ENCODE measurements at places on chromosomes 5 and 9.
A peak's percentile ranks its signal among the peaks of the same experiment; 100 is the strongest.

DNA sequence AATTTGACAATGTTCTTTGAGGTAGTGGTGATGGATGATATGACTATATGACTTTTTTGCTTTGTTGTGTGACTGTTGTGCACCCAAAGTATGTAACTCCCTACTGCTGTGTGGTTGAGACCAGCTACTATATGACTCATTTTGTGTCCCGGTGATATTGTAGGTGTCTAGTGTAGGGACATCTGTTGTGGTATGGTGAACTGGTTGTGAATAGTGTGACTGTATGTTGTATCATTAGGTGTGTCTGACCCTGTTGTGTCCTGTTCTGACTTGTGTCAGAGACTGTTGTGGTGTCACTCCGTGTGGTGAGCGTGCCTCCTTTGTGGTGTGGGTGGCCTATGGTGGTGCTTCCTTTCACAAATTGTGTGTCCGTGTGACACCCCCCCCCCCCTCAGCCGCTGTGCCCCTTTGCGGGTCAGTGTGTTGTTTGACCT, 11.2 kb upstream of the CXXC5 start:
- no peak for ATAC-seq

DNA sequence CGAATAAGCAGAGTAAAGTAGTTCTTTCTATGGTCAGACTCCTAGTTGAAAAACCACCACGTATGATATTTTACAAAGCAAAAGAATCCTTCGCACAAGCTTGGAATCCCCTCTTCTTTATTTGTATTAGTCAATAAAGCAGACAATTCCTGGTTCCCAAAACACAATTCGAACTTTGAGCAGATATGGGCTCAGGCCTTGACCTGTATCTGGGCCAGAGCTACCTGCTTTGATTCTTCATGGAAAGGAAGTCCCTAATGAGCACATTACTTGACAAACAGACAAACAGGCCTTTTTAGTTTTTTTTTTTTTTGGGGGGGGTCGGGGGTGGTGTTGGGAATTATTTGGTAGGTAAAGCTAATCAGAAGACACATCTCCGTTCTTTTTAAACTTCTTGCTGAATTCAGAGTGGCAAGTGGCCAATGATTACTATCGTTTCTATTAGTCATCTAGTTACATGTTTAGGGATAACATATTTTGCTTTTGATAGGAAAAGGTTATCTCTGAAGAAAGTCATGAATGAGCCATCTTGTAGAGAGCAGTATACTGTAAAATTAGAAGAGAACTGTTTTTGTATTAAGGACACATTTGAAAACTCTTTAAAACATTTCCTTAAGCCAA, 116.6 kb upstream of the HMHB1 start:
- ATAC-seq: no peak

- no peak for ATAC-seq
Observed at GRCh38 chr5:147880487-147880886, 2.0 kb downstream of the SCGB3A2 start.

DNA sequence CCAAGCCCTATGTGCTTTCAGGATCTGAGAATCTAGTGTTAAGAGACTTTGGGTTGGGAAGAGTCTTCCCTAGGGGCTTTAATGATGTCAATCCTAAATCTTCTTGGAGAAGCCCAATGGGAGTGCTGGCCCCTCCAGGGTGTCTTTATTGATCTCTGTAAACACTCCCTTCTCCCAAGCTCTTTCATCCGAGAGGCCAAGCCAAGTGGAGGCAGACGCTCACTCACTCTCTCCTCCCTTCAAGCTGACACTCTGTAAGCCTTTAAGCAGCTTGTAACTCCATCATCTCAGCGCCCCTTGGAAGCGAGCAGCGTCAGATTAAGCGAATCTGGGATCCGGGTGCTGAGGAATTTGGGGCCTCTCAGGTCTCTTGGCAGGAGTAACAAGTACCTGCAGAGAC, 37.7 kb downstream of the SPARC start:
- no peak for ATAC-seq

DNA sequence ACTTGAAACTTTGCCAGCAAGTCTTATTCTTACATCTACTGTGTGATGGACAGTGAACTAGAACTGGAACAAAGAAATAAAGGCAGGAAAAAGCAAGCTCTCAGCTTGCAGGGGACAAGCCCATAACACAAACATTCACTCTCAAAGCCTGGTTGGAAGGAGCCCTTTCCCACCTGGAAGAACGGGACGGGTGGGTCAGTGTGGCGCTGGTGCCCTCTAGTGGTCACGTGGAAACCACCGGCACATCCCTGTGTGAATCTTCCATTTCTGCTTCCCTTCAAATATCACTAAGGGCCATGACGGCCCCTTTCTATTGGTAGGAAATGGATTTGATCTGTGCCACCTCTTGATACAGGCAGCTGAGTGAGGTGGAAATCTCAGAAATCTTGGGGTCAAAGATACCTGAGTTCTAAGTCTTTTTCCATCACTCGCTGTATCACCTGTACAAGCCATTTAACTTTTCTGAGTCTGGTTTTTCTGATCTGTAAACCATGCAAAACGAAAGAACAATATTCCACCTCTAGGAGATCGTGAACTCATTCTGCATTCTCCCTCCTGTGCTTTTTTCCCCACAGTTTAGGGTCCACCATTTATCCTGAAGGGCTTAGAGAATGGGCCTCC, 211.6 kb downstream of the MSX2 start:
- ATAC-seq: no peak

- no peak for ATAC-seq
Observed at GRCh38 chr9:3049636-3050035, 205.7 kb upstream of the PUM3 start.

DNA sequence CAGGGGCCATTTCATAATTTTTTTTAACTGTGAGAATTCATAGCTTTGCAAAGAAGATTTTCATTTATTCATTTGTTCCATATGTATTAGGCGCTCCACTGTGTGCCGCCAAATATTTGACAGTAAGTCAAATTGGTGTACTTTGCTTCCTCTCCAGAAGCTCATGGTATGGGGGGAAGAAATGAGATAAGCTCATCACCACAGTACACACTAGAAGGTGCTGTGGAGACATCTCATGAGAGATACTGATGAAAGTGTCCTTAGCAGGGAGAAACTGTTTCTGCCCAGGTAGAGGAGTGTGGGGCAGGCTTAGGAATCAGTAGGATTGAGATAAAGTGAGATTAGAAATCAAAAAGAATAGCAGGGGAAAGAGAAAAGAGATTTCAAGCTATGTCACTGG, 136.2 kb downstream of the CDH6 start:
- no peak for ATAC-seq

DNA sequence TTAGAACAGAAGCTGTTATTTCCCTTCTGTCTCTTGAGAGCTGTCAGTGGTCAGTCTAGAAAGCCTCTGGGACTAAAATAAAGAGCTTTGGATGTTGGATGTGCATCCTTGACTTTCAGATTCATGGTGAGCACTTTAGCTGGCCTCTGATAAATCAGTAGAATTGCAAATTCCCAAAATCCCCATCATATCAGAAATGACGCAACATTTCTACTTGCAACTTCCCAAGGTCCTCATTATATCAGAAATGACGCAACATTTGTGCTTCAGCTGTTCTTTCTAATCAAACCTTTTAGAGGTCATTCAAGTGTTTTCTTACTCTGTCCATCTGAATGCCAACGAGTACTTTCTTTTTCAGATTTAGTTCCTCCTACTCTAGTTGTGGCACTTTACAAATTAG, 167.3 kb upstream of the MOCS2 start:
- peak; percentile 55 for ATAC-seq

DNA sequence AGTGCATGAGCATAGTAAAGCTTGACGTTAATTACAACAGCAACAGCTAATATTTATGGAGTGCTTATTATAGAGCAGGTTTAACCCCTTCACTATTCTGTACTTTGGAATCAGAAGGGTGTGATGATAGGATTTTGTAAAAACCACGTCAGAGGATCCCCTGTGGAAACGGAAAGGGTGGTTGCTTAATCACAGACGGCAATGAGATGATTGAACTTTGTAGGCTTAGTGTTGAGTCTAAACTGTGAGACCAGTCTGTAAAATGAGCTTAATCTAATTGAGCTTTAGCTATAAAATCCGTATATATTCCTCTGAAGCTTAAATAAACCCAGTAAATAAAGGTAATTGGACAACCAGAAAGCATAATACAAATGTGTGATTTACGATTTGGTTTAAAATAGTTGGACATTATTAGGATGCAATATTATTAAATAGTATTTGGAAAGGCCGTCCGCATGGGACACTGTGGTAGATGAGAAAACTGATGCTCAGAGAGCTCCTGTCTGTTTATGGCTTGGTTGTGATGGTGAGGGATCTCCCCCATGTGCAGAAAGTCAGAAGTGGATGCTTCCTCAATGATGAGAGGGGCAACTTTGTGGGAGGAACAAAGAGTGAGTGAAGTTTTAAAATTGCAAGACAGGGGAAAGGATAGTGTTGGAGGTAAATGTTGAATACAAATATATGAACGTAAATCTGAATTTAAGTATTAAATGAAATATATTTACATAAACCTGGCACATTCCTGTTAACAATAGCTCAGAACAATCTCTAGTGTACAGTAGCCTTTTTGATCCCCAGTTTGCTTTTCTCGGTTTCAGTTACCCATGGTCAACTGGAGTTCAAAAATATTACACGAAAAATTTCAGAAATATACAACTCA, 23.4 kb upstream of the SCGB3A2 start:
- ATAC-seq: no peak

- no peak for ATAC-seq
Observed at GRCh38 chr9:132546148-132547051, 36.0 kb upstream of the BARHL1 start.

- ATAC-seq: no peak
Observed at GRCh38 chr5:159210210-159210661, 883 bp upstream of the RNF145 start.

DNA sequence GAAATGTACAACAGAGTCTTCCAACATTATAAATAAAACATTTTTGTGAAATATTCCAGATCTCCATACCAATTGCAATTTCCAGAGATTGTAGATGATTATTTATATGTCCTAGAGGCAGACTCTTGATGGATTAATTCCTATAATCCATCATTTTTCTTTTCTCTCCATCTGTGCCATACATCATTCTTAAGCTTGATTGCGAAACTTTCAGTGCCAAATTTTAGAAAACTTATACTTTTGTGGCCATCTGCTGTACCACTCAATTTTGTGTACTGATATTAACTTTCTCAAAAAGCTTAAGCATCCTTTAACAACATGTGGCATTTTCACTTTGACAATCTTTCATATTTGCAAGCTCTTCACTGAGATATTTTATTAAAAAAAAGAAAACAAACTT, 446.9 kb downstream of the SEMA5A start:
- no peak for ATAC-seq

DNA sequence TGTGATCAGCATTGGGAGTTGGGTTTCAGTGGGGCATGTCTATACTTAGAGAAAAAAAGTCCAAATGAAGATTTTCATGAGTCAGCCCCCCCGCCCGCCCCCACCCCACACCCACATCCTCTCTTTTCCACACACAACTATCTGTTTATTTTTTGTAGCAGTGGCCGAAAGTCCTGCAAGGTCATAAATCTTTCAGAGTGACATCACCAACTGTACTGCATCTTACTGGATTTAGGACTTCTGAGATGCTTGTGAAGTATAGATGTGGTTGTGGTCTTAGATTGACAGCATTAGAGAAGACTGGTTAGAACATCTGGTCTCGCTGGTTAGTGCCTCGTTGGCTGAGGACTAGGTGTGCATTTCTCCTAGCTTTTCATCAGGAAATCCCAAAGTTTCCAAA, 7.3 kb upstream of the ROPN1L start:
- ATAC-seq: no peak

- no peak for ATAC-seq
Observed at GRCh38 chr5:58318468-58318867, 141.4 kb downstream of the PLK2 start.

DNA sequence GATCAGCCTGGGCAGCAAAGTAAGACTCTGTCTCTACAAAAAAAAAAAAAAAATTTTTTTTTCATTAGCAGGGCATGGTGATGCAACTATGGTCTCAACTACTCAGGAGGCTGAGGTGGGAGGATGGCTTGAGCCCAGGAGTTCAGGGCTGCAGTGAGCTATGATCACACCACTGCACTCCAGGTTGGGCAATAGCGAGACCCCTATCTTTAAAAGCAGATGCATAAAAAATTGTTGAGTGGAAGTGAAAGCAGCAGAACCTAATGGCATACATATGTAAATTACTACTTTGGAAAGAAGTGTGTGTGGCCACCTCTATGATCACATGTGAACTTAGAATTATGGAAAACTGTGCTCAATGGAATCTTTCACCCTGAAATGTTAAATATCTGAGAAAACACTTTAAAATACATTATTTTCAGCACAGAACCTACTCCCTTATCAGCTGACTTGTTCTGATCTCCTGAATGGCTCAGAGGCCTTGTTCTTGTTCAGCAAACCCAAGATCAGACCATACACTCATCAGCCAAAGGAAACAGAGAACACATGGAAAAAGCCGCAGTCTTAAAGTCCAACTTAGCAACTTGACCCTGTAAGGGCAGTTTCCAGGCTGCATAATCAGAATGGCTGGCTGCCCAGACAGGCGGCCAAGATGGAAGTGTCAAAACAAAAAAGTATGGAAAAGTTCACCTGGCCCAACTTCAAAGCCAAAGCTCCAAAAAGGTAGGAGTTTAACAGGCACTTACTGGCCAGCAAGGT, 56.5 kb downstream of the SIL1 start:
- peak; percentile 69 for ATAC-seq

All from gastroesophageal sphincter (tissue), 4 donors.